H4 (cell line): ENCODE measurements at places on chromosomes 13 and 19. TPM values are rescaled to one million over a fixed set of nuclear protein-coding genes. Genes with fewer than 3 reads are reported as not detected.

The DAZAP1 gene
- 47.6 and 59.4 TPM in 2 replicates for total RNA-seq

The PROSER1 gene
- 6.3 and 12.9 TPM in 2 replicates for total RNA-seq

The MIR17HG gene
- 1.5 TPM in 2 replicates for total RNA-seq

The RCBTB2 gene
- total RNA-seq, result 7.0 and 7.6 TPM in 2 replicates
